Erythroblast (primary cell): ENCODE measurements at places on chromosomes 6 and 20.
A peak's percentile ranks its signal among the peaks of the same experiment; 100 is the strongest.

DNA sequence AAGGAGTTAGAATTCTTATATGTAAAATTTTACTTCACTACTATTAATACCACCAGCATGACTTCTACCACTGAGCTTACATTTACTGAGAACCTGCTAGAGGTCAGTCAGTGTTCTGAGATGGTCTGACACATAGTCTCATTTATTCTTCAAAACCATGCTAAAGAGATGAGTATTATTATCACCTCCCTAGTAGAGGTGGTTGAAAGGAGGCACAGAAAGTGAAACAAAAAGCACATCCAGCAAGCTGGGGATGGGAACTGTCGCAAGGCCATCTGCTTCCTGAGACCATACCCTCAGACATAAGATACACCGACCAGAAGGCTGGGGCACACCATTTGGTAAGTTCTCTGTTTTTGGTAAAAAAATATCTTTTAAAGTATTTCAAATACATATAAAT lies 137.7 kb downstream of the INSM1 start:
- no peak for DNase-seq

- no peak for DNase-seq
Observed at GRCh38 chr6:43222418-43223059, 6.7 kb downstream of the DNPH1 start.

- DNase-seq, result peak; percentile 87
Observed at GRCh38 chr20:16574656-16575355, 1.6 kb upstream of the KIF16B start.

DNA sequence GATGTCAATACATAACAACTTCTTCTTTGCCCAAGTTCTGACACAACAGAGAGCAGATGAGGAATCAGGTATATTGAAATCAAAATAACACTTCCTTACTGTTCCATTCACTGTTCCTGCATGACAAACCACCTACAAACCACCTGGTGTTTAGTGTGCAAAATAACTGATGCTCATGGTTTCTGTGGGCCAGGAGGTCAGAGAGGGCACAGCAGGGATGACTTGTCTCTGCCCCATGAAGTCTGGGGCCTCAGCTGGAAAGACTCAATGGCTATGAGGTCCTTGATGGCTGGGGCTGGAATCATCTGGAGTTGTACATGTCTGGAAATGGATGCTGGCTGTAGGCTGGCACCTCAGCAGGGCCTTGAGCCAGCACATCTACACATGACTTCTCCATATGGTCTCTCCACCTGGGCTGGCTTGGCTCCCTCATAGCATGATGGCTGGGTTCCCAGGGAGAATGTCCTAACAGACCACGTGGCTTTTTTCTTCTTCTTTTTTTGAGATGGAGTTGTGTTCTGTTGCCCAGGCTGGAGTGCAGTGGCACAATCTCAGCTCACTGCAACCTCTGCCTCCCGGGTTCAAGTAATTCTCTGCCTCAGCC lies 7.4 kb upstream of the COX4I2 start:
- DNase-seq, result no peak

- peak; percentile 32 for DNase-seq
Observed at GRCh38 chr6:147195510-147195909, 8.7 kb upstream of the STXBP5 start.

DNA sequence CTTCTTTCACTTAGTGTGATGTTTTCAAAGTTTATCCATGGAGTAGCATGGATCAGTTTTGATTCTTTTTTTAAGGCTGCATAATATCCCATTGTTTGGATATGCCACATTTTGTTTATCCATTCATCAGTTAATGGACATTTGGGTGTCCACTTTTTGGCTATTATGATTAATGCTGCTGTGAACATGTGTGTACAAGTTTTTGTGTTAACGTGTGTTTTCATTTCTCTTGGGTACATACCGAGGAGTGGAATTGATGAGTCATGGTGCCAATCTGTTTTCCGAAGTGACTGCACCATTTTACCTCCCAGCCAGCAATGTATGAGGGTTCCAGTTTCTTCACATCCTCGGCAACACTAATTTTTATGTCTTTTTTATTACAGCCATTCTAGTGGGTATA lies 78.4 kb upstream of the CCDC28A start:
- no peak for DNase-seq

DNA sequence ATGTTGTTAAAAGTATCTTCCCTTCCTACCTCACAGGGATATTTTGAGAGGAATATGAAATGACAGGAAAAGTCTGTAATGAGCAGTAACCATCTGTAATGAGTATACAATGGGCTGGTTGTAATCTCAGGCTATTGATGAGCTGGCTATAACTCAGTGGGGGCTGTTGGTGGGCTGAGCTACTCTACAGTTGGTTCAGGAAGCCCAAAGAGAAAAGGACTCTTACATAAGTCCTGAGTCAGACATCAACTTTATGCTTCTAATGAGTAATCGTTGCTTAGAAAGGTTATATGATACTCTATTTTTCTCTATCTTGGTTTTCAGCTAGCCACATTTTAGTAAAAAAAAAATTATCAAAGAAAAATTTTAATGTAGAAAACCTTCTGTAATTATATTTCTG lies 26.4 kb downstream of the ZNF391 start:
- DNase-seq, result no peak

DNA sequence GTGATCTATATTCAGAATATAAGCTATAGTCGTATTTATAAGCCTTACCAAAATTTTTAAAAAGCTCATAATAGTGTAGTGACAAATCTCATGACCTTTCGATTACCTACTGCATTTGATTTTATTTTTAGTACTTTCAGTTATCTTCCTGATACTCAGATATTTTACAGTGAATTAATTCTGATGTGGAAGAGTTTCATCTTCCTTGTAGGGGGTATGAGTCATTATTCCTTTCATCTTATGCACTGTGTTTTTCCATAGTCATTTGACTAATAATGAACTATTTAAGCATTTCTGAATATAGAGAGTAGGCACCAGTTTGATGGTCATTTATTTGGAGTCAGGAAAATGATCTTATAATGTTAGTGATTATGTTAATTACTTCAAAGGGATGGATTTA lies 36.4 kb downstream of the HDGFL1 start:
- DNase-seq, result no peak

DNA sequence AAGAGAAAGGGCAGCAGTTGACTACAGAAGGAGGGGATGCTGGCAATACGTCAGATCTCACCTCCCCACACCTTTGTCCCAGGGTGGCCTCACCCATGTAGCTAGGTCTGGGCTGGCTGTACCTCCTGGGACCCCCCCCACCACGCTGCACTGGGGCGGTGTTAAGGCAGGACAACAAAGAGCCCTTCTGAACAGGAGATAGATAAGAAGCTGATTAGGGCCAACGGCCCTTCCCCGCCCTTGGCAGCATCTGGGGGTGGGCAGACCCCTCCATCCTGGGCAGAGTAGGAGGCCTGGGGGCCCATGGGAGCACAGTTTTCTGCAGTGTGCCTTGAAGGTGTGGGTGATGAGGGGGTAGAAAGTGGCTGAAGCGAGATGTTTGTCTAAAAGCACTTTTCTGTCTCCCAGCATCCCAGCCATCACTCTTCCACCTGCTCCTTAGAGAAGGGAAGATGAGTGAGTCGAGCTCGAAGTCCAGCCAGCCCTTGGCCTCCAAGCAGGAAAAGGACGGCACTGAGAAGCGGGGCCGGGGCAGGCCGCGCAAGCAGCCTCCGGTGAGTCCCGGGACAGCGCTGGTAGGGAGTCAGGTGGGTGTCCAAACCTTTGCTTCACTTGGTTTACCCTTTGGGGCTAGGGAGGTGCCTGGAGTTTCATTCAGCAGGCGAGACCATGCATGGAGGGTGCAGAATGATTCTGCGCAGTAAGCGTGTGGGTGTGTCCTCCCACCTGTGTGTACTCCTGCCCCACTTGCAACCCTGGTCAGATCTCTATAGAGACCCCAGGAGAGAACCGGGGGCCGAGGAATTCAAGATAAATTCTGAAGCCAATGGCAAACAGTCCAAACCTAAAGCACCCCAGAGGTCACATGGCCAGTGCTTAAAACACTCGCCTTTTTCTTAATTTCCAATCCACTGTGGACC lies 3.9 kb downstream of the HMGA1 start:
- DNase-seq, result peak; percentile 22

GRCh38 chr20:53263554-53264438 lies 291.6 kb downstream of the TSHZ2 start:
- no peak for DNase-seq

DNA sequence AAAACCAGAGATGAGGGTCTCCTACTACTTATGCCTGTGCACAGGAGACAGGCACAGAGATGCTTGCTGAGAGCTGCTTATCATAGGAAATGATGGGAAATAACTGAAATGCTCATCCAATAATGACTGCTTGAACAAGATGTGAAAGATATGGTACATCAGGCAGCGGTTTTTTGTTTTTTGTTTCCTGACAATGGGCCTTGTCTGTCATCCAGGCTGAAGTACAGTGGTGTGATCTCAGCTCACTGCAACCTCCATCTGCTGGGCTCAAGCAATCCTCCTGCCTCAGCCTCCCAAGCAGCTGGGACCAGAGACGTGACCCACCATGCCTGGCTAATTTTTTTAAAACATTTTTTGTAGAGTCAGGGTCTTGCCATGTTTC lies 1.2 kb upstream of the RIPOR3 start:
- DNase-seq, result peak; percentile 34
